ENCODE measurements at places on chromosomes 6 and 20.

DNA sequence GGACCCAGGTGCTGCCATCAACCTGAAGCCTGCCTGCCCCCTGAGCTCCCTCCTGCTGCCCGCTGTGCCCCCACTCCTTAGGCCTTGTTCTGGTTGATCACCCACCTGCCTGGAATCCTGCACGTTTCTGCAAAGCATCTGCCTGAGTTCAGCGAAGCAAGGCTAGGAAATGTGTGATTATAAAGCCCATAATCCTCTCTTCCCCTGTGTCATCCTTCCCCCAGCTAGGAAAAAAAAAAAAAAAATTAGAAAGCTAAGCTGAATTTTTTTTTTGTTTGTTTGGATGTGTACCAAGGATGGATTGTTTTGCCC, 93.2 kb downstream of the FOXA2 start:
- no peak for DNase-seq

DNA sequence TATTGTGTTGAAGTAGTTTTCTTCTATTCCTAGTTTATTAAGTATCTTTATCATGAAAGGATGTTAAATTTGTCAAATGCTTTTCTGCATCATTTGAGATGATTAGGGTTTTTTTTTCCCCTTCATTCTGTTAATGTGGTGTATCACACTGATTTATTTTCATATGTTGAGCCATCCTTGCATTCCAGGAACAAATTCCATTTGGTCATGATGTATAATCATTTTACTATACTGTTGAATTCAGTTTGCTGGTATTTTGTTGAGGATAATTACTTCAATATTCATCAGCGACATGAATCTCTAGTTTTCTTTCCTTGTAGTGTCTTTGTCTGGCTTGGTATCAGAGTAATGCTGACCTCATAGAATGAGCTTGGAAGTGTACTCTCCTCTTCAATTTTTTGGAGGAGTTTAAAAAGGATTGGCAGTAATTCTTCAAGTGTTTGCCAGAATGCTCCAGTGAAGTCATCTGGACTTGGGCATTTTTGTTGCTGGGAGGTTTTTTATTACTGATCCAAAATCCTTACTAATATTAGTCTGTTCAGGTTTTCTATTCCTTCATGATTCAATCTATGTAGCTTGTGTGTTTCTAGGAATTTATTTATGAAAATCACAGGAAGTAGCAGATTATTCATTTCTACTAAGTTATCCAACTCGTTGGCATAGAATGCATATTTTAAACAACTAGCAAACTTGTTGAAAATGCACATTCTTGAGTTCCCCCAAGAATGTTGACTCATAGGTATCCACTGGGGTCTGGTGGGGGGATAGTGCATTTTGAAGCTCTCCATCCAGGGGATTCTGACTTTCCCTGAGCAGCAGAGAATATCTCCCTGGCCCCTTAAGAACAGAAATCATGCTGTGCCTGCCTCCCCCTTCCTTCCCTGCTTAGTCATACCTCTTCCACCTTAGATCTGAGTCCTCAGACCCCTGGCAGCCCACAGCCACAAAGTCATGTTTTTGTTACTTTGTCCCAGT, 187.1 kb downstream of the BMP7 start:
- DNase-seq = no peak

DNA sequence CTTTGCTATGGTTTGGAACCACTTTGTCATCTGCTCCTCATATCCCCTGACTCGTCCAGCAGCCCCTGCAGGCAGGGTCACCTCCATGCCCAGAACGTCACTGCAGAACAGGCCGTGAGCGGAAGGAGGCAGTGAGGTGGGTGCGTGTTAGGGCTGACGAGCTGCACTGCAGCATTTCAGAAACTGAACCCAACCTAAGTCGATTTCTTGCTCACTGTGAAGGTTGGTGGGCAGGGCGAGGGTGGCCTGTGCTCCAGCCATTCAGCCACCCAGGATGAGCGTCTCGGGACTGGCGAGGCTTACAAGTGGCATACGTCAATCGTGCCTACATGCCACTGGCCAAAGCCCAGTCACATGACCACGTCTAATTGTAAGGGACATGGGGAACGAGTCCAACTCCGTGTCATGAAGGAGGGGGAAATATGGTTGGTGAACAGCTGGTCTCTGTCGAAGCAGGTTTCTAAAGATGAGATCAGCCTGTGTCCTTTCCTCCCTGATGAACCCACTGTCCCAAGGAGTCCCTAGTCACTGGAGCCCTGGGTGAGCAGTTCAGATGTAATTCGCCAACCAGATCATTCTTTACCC, 289.1 kb downstream of the TAF4 start:
- no peak for DNase-seq

- DNase-seq = no peak
Measured at GRCh38 chr6:161355696-161356095, 81.8 kb upstream of the AGPAT4 start.

DNA sequence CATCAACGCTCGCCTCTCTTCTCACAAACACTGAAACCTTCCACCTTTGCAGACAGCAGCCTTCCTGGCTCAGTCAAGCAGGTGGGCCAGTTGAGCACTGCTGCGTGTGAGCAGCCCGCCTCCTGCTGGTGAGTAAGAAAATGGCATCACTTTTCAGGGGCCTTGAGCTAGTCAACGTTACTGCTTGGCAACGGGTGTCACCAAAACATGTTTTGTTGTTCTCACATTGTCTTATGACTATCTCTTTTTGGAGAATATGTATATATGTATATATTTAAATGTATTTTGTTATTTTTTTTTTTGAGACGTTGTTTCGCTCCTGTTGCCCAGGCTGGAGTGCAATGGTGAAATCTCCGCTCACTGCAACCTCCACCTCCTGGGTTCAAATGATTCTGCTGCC, 97.0 kb upstream of the AGPAT4 start:
- DNase-seq = peak; percentile 43

GRCh38 chr20:62282877-62283503, 19.8 kb upstream of the ADRM1 start:
- DNase-seq = no peak

- DNase-seq = no peak
Measured at GRCh38 chr20:46571418-46571817, 21.0 kb upstream of the OCSTAMP start.

DNA sequence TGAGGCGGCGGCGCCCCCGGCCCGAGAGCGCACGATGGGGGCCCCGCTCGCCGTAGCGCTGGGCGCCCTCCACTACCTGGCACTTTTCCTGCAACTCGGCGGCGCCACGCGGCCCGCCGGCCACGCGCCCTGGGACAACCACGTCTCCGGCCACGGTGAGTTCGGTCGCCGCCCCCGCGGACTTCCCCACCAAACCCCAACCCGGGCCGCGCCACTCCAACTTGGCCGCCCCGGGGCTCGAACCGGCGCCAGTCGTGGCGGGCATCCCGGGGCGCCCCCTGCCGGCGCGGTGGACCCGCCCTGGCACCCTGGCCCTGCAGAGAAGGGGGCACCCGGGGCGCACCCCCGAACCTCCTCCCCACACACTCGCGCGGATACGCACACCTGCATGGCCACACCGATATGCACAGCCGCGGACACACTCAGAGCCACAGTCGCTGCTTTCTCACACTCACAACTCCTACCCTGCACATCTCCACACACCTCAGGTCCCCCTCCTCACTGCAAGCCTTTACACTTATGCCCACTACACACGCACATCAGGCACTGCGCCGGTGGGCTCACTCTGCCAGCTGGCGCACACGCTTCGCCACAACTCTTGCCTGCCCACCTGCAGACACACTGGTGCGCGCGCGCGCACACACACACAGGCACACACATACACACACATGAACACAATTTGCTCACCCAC, 535 bp downstream of the VSTM2L start:
- no peak for DNase-seq

DNA sequence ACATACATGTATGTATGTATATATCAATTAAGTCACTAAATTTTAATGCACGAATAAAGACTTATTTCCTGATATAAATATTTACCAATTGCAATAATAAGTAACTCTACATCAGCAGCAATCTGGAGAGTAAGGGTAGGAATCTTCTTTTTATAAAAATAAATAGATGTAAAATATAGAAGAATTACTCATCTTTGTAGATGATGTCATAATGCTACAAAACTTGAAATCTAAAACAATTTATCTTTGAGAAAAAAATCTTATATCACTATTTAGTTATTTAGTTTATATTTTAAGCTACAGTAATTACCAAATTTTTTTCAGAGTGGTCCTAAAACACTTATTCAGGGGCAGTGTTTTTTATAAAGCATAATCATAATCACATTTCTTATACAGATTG, 351.7 kb downstream of the RIMS1 start:
- DNase-seq = no peak

DNA sequence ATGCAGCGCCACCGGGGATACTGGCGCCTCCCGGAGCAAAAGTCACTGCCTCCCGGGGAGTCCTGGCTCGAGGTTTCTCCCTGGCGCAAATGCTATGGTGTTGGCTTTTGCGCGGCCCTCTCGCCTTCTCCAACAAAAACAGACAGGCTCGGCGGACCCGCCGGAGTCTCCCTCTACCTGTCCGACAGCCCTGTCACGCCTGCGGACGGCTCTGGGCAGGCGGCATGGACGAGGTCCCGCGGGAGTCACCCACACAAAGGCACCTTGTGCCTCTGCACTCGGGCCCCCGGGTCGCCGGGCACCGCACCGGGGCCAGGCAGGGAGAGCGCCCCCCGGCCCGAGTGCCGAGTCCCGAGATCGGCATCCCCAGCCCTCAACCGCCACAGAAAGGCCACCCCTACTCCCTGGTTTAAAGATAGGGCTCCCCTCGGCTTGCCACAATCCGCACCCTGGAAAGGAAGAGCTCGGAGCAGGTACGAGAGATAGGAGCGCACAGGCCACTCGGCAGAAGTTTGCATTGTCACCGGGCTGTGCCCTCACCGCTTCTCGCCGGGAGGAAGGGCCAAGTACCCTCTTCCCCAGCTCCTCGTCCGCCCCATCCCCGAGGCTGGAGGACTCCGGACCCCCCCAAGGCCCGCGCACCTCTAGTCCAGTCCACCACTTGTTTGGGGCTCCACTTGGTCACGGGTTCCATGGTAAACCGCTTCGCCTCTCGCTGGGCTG, 903 bp downstream of the CNKSR3 start:
- DNase-seq = peak; percentile 59

- DNase-seq = no peak
Measured at GRCh38 chr6:52000064-52000463, 87.3 kb downstream of the PKHD1 start.

DNA sequence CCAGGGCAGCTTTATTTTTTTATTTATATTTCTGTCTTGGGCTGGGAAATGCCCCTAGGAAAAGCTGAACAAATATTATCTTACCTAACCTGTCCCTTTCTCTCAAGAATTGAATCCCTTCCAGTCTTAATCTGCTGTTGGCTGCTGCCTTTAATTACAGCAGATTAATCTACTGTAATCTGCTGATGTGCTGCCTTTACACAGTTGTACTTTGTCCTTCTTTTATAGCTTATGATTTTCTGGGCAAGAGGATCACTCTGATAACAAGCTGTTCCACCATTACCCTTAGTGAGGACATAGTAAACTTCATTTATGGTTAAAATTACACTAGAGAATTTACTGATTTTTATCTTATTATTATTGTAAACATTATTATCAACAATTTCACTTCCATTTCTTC, 234.5 kb upstream of the MAN1A1 start:
- DNase-seq = no peak

DNA sequence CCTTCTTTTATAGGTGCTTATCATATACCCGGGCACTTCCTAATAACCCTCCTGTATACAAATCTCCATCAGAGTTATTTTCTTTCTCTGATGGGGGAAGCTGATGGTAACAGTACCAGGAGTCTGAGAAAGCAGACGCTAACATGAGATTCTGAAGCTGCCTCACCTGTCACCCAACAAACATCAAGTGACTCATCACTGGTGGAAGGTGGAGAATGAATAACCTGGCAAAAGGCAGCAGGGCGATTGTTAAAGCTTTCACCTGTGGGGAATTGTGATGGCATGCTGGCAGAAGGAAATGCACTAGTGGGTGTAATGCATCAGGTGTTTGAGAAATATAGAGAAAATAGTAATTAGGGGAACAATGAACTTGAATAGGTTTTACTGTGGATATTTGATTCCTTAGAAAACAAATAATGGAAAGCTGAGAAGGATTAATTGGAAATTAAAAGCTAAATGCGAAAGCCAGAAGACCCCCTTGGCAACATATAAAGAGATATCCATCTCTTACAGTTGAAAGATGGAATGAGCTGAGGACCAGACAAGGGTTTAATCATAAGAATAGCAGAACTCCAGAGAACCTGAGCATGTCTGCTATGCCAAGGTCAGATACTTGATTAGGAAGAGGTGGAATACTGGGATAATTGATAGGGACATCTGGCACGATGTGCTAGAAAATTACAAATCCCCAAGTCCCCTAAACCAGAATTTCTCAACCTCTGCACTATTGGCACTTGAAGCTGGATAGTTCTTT, 517.1 kb downstream of the PKHD1 start:
- DNase-seq = no peak

- no peak for DNase-seq
Measured at GRCh38 chr6:25279748-25280343, 672 bp downstream of the CARMIL1 start.

DNA sequence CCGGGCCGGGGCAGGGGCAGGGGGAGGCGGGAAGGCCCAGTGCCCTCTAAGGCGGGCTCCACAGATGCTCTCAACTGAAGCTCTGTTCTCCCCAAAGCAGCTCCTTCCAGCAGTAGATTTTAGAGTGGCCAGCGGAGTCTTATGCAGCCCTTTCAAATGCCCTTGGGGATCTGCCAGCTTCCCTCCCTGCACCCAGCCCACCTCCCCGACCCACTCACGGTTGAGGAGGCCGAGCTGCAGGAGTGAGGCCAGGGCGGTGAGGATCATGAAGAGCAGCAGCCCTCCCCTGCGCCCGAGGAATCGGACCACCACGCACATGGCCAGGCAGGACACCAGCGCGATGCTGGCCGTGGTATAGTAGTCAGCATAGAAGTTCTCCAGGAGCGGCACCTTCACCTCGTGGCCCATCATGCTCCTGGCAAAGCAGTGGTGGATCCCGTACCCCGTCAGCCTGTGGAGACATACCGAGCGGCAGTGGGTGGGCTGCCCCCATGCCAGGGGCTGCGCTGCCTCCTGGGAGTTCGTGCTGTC, 28.0 kb downstream of the PSMG4 start:
- no peak for DNase-seq

- DNase-seq = no peak
Measured at GRCh38 chr20:19991854-19992253, 25.3 kb upstream of the NAA20 start.

DNA sequence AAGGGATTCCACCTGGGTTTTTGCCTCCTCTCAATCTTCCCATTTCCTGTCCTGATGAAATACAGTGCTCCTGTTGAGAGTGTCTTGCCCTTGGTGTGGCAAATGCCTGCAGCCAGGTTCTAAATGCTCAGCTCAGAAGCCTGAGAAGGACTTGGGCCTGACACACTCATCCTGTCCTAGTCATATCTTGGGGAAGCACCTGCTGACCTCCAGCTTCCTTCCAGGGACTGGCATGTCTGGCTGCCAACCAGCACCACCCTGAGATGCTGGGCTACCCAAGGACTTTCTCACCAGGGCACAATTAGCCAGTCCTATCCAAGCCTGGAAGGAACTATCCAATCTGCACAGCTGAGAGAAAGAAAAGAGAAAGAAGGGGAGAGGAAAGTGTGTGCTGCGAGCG, 43.4 kb downstream of the LRFN2 start:
- no peak for DNase-seq

Measured in adrenal gland (tissue), 19 donors.